ENCODE measurements at places on chromosomes 3 and 15.
A peak's percentile ranks its signal among the peaks of the same experiment; 100 is the strongest.

- no peak for DNase-seq
These were observed 46.6 kb downstream of the EPHB3 start for GRCh38 chr3:184608209-184608608.

DNA sequence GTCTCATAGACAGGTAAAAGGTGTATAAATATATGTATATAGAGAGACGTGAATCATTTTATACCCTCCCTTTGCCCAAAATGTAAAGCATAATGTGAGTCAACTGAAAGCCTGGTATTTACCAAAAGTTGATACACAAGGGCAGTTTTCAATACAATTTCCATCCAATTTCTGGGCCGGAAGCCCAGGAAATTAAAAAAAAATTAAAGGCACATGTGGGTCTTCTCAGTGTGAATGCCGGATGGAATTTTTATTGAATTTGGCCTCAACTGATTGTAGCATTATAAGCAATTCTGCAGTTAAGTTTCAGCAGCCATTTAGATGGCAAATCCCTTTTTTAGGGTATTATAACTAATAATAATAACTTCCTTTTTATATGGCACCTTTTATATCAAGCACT is 3.3 kb upstream of the CNTN3 start:
- DNase-seq, result no peak

DNA sequence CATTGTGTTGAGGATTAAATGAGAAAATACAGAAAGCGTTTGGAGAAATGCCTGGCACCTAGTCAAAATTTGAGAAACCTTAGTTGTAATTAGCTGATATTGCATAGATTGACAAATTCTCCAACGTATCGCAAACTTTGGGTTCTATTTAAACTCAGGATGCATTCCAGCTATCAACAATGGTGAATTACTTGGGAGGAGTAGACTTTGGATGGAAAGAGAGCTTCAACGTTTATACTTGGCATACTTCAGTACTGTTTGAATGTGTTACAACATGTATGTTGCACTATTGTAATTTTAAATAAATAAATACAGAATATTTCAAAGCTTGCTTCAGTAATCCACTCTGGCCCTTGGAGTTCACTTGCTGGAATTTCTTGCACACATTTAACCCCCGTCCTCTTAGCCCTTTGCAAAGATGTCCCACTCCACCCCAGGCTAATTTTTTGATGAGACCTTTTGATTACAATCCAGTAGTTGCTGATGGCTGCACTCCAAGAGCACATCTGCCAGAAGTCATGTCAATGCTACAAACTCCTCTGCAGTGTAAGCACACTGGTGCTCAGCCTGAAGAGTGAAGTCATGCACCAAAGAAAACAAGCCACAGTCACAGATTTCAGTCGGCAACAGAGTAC is 4.7 kb upstream of the DIS3L start:
- no peak for DNase-seq

GRCh38 chr3:128033102-128033501 is 19.1 kb upstream of the SEC61A1 start:
- DNase-seq, result no peak

GRCh38 chr3:53416530-53416929 is 69.2 kb upstream of the DCP1A start:
- DNase-seq, result no peak

- no peak for DNase-seq
These were observed 92.0 kb downstream of the PDE8A start for GRCh38 chr15:85073556-85074194.

- DNase-seq, result peak; percentile 28
These were observed 277.5 kb upstream of the TBL1XR1 start for GRCh38 chr3:177474652-177475355.
